ENCODE measurements at places on chromosomes 1 and 21.

GRCh38 chr1:43970502-43970901 lies 692 bp downstream of the DPH2 start:
- DNase-seq, result no peak

DNA sequence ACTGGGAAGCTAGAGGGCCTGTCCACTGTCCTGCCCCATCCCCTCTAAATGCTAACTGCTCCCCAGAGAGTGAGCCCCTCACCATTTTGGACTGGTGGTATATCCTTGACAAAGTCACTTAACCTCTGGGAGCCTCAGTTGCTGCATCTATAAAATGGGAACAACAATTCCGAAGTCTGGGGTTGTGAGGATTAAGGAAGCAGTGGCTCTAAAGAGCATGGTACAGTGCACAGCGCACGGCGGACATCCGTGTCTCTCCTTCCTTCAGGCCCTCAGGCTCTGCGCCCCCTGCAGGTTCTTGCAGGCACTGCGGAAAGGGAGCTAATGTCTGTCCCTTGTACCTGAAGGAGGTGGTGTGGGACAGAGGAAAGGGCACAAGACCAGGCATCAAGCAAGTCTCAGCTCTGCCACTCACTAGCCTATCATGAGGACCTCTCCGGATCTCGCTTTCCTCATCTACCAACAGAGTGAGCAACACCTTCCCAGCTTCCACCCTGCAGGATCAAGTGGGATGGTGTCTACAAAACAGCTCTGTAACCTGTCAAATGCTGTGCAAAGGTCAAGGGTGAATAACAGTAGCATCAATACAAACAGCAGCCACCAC lies 20.1 kb downstream of the ECE1 start:
- DNase-seq, result no peak

- no peak for DNase-seq
Observed at GRCh38 chr21:44012474-44013379, 618 bp downstream of the TRAPPC10 start.

GRCh38 chr1:65904681-65905083 lies 112.0 kb downstream of the PDE4B start:
- no peak for DNase-seq

DNA sequence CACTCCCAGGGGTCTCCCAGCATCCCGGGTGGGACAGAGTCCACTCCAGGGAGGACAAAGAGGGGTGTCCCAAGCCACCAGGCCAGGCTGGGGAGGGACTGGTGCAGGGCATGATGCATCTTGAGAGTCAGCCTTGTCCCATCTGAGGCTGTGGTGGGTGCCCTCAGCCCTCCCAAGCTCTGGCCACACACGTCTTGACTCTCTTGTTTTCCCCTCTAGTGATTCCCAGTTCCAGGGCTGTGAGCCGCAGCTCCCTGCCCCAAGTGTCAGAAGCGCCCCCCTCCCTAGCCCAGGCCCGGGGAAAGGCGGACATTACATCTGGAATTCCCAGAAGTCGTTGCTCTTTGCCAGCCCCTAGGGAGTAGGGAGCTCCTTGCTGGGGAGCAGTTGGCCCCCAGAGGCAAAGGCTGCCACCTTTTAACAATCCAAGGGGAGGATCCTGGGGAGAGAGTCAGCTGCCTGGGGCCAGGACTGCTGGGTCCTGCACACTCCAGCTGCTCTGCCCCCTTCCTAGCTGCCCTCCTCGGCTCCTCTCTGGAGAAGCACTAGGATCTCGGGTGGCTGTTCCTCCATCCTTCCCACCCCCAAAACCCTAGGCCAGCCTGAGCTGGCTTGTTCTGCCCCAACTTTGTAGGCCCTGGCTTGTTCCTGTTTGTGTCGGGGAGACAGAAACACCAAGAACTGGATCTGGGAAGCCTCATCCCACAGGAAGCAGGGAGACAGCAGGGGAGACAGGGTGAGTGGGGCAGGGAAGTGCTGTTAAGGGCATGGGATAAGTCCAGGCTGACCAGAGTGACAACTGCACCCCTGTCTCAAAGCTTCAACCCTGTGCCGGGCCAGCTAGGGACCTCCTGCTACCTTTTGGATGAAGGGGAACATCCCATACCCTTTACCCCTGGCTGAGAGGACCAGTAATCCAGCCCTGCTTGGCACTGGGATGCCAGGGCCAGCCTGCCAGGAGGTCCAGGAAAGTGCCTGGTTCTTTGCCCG lies 3.2 kb upstream of the PTPN7 start:
- no peak for DNase-seq

- no peak for DNase-seq
Observed at GRCh38 chr1:185137896-185138545, 18.7 kb downstream of the TRMT1L start.

GRCh38 chr1:221874285-221875003 lies 132.6 kb upstream of the DUSP10 start:
- DNase-seq, result no peak

GRCh38 chr1:67342076-67342890 lies 34.6 kb downstream of the IL12RB2 start:
- DNase-seq, result no peak

DNA sequence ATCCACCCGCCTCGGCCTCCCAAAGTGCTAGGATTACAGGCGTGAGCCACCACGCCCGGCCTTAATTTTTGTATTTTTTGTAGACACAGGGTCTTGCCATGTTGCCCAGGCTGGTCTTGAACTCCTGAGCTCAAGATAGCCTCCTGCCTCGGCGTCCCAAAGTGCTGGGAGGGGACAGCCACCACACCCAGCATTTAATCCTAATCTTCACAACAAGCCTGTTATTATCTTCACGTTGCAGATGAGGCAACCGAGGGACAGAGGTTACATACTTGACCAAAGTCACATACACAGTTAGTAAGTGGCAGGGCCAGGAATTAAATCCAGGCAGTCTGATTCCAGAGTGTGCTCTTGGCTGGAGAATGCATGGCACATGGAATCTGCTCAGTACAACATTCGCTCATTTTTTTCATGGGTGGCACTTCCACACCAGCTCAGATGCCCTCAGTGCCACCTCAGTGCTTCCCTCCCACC lies 4.8 kb upstream of the GPR37L1 start:
- DNase-seq, result no peak

- no peak for DNase-seq
Observed at GRCh38 chr1:170360601-170361000, 171.4 kb upstream of the GORAB start.

DNA sequence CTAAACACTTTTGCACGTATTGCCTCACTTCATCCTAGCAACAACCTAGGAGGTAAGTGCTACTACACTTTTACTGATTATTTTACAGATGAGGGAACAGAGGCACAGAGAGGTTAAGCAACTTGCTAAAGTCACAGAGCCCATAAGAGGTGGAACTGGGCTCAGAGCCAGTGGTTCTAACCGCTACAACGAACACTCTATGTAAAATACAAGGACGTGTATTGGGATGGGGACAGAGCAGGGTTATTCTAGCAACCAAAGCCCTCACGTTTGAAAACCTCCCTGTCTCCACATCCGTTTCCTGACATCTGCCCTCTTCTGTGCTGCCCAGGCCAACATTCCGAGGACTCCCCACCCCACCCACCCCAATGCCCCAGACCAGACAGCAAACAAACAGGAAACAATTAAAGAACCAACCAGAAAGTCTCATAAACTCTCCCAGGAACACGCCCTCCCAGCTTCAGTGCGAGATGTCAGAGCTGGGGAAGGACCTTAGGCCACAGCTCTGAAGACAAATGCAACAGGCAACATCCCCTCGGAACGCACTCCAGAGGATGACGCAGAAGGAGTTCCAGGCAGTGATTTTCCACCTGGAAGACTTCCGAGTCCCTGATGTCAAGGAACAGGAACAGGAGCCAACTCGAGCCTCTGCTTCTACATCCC lies 41.1 kb downstream of the GLIS1 start:
- DNase-seq, result no peak

- no peak for DNase-seq
Observed at GRCh38 chr1:210269981-210270380, 37.4 kb downstream of the SERTAD4 start.

DNA sequence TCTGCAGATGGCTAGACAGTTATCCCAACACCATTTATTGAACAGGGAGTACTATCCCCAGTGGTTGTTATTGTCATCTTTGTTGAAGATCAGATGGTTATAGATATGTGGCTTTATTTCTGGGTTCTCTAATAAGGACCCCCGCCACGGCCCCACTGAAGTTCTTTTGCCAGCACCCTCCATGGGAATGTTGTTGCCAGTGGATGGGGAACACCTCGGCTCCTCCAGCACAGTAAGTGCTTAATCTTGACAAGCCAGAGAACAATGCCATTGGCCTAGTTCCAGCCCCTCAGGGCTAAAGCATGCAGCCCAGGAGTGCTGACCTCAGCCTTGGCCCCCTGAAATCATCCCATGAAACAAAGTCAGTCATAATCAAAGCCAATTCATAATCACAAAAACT lies 337.6 kb downstream of the AGBL4 start:
- no peak for DNase-seq

DNA sequence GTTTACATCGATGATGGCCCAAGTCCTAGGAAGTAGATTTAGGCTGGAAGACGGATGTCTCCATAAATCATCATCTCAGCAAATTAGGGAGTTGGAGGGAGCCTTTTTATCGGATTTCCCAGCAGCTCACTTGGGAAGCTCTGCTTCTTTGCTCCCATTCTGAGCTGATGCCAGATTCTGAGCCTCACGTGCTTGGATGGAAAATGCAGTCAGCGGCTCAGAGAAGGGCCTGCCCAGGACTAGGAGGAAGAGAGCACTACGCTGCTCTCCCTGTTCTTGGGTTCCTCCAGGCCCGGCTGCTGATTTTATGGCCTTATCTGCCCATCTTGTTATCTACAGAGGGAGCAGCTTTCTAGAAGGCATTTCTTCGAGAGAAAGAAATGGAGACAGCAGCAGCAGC lies 42.0 kb downstream of the UBIAD1 start:
- no peak for DNase-seq

DNA sequence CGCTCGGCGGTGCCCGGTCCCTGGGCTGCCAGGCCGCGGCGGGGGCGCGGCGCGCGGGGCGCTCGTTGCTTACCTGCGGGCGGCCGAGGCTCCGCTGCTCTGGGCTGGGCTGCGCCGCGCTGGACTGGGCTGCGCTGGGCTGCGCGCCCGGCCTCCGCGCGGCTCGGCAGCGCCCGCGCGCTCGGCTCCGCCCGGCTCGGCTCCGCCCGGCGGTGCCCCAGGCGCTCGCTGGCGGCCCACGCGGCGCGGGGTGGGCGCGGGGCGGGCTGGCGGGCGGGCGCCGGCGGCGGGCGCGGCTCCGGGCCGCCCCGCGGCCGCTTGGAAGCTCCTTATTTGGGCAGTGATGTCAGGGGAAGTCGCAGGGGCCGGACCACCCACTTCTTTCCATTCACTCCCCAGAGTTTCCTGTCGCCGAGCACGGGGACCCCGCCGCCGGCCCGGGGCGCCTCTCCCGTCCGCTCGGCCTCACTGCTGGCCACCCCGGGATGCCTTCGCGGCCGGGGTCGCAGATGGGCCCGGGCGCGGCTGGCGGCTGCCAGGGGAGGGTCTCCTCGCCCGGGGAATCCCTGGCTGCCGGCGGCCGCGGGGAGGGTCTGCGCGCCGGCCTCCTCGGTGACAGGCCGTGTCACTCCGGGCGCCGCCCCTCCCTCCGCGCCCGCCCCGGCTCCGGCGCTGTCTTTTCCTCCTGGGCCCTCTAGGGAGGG lies 177.7 kb upstream of the EDN2 start:
- peak; percentile 46 for DNase-seq

- no peak for DNase-seq
Observed at GRCh38 chr1:236181059-236181458, 38.7 kb downstream of the GPR137B start.

DNA sequence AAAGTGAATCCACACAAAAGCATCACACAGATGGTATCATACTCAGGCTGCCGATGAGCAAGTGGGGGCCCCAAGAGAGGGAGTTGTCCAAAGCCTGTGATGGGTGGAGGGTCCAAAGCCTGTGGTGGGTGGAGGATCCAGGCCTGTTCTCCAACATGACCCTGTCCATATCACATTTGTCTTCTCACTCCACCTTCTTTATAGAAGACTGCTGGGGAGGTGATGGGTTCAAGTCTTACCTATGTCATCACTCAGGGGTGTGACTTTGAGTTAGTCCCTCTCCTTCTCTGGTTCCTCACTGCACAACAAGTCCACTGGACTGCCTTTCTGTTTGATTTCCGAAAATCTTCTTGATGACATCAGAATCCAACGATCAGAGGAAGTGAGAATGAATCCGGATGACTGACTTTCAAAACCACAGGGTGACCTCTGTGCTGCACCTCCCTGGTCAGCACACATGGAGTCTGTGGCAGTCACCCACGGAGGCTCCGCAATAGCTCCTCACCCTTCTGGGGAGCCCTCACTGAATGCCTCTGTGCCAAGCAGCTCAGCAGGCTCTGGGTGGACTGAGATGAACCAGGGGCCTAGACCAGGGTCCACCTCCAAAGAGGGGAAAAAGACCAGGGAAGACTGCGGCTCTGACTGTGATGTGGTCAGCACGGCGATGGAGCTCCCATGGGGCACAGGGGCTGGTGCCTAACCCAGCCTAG lies 166.8 kb downstream of the HIVEP3 start:
- no peak for DNase-seq

GRCh38 chr1:80457409-80457808 lies 1343.3 kb upstream of the ADGRL2 start:
- no peak for DNase-seq

DNA sequence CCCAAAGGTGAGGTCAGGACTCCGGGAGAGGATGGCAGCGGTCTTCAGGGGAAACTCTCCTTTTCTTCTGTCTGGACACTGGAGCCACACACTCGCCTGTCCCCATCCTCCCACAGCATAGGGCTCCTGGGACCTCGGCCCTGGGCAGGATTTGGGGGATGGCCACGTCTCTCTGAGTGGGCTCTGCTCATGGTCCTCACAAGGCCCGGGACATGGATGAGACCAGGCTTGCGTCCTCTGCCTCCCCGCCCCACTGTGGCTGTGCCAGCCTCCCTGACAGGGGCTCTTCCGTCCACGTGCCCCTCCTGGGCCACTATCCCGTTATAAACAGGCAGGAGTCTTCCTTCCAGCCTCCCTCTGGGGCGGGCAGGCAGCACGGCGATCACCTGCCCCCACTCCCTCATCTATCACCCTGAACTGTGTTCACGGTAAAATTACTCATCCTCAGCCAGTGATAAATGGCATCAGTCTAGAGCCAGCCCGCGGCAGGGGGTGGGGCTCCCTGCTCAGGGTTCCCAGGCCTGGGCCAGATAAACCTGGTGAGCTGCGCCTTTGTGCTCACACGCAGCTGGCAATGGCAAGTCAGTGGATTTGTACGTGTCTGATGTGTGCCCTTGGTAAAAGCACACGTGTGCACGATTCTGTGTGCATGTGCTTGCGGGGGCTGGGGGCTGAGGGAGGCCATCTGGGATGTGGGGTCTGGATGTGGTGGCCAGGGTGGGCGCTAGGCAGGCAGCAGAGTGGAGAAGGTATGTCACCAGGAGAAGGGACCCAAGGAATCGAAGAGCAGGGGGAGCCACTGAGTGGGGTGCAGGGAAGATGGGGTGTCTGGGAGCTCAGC lies 12.6 kb upstream of the SAMD11 start:
- no peak for DNase-seq

GRCh38 chr1:224499204-224499603 lies 64.6 kb upstream of the WDR26 start:
- DNase-seq, result no peak

- DNase-seq, result no peak
Observed at GRCh38 chr1:204760350-204760749, 74.8 kb upstream of the LRRN2 start.

GRCh38 chr1:6962478-6962995 lies 177.3 kb downstream of the CAMTA1 start:
- no peak for DNase-seq

GRCh38 chr21:21158376-21158918 lies 160.2 kb downstream of the NCAM2 start:
- DNase-seq, result no peak

- DNase-seq, result no peak
Observed at GRCh38 chr1:53893999-53894636, at the start of gene DIO1. Gene DIO1 (plus strand): TSS chr1:53894187. CDS start chr1:53894211, 24 bp downstream.
